Posterior cingulate gyrus (tissue), 11 donors: ENCODE measurements at places on chromosomes 5 and 9.

- DNase-seq = no peak
These were observed 35.1 kb upstream of the NTNG2 start for GRCh38 chr9:132126680-132127236.

GRCh38 chr9:126380447-126380846 is 53.8 kb downstream of the MVB12B start:
- peak; percentile 18 for DNase-seq

DNA sequence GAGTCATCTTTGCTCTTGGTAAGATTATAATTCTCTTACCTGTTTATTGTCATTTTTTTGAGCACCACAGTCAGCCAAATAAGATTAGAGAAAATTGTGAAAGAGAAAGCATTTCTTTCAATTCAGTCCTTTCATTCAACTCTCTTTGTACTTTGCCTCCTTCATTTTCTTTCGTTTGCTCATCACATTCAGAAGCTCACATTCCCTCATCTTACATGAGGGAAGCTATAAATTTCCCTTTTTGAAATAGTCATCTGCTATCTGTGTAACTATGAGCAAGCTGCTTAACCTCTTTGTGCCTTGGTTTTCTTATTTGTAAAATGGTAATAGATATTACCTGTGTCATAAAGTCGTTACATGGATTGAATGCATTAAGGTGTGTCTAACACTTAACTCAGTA is 41.4 kb downstream of the PAM start:
- no peak for DNase-seq

- DNase-seq = no peak
These were observed 91.9 kb upstream of the NEURL1B start for GRCh38 chr5:172548981-172549687.

DNA sequence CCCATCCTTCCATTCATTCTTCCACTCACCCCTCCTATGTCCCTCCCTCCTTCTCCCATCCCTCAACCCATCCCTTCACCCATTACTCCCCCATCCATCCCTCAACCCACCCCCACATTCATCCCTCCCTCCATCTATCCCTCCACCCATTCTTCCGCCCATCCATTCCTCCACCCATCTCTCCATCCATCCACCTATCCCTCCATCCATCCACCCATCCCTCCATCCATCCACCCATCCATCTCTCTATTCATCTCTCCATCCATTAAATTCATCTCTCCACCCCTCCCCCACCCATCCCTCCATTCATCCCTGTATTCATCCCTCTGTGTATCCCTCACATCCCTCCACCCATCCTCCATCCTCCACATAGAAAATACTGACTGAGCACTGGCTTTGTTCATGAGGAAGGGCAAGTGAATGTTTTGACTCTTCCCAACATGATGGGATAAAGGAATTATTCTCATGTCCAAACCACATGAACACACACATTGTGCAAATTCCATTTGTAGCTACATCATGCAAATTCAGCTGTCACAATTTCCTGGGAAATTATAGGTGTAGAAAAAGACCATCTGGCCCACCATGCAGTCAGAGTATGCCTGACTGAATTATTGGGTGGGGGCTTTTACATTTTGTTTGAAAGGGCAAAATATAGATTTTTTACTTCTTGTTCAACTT is 6.9 kb upstream of the VAV2 start:
- DNase-seq = no peak

GRCh38 chr9:22274477-22274876 is 172.1 kb upstream of the DMRTA1 start:
- DNase-seq = no peak

DNA sequence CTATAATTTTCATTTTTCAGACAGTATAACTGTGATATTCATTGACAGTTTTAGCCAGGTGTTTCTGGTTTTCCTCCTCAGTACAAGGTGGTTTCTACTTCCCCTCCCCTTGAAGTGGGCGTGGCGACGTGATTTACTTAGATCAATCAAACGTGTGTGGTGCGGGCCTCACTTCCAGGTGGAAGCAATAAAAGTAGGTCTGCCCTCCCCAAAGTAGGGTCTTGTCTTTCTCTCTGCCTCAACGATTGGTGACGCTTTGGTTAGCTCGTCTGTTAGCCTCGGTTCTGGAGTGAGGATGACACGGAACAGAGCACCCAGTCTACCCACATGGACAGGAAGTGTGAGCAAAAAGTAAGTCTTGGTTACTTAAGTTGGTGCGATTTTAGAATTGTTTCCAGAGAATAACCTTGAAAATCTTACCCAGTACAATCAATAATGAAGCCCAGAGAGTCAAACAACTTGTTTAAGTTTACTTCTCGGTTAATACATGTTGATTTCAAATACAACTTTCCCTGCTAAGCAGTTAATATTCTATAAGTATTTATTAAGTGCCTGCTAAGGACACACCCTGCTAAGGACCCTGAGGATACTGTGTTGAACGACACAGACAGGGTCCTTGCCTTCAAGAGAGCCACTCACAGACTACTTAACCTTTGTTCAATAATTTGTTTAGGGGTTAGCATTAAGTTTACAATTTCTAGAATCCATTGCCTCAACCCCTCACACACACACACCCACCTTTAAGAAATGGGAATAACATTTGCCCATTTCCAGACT is 48.4 kb downstream of the COX7C start:
- DNase-seq = no peak

GRCh38 chr9:14985419-14985818 is 75.2 kb upstream of the FREM1 start:
- DNase-seq = no peak

- no peak for DNase-seq
These were observed 60.4 kb downstream of the RAPGEF1 start for GRCh38 chr9:131679261-131680020.

GRCh38 chr5:124330595-124331220 is 415.7 kb downstream of the ZNF608 start:
- DNase-seq = no peak

DNA sequence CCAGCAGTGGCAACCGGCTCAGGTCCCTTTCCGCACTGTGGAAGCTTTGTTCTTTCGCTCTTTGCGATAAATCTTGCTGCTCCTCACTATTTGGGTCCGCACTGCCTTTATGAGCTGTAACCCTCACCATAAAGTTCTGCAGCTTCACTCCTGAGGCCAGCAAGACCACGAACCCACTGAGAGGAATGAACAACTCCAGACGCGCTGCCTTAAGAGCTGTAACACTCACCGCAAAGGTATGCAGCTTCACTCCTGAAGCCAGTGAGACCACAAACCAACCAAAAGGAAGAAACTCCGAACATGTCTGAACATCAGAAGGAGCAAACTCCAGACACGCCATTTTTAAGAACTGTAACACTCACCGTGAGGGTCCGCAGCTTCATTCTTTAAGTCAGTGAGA is 103.5 kb downstream of the GLIS3 start:
- no peak for DNase-seq

DNA sequence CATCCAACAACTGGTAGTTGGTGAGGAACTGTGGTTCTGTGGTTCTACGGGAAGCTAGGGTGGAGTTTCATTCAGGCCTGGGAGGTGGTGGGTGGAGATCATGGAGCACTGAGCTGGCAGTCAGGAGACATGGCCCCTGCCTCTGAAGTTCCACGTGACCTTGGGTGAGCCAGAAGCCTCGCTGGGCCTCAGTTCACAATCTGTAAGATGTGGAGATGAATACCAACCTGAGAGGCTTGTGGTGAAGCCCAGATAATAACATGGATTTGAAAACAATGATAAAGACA is 177.9 kb downstream of the MACROH2A1 start:
- no peak for DNase-seq
